ENCODE measurements at places on chromosomes 12 and 14.

DNA sequence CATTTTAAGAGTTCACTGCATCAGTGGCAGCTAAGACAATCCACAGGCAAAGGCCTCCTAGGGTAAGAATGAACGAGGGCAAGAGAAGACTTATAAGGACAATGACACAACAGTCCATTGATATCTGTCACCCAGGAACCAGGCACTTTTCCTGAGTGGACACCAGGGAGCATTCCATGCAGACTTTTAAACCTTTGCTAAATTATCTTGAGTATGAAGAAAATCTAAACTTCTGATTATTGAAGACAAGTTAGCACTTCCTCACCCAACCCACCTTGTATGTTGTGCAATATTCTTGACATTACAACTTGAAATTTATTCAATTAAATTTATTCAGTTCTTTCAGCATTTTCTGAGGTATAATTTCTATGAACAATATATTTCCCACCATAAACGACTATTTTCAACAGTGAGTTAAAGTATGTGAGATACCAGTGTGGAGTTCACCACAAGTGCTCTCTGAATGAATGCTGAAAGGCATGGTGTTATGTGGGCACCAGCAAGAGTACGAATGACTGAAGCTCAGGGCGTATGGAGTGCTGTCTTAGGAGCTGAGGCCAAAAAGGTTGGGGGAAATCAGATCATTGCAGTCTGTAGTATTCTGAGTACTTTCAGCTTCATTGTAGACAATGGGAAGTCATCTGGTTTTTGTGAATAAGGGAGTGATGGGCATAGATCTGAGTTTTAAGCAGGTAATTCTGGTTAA, 124.3 kb upstream of the LMNTD1 start:
- DNase-seq: no peak

- DNase-seq: peak; percentile 7
Observed at GRCh38 chr12:7667125-7667524, 1.4 kb upstream of the APOBEC1 start.

GRCh38 chr14:56686416-56686815, 106.8 kb downstream of the TMEM260 start:
- DNase-seq: peak; percentile 67

- DNase-seq: no peak
Observed at GRCh38 chr12:68157380-68157779, 2.2 kb downstream of the IFNG start.

DNA sequence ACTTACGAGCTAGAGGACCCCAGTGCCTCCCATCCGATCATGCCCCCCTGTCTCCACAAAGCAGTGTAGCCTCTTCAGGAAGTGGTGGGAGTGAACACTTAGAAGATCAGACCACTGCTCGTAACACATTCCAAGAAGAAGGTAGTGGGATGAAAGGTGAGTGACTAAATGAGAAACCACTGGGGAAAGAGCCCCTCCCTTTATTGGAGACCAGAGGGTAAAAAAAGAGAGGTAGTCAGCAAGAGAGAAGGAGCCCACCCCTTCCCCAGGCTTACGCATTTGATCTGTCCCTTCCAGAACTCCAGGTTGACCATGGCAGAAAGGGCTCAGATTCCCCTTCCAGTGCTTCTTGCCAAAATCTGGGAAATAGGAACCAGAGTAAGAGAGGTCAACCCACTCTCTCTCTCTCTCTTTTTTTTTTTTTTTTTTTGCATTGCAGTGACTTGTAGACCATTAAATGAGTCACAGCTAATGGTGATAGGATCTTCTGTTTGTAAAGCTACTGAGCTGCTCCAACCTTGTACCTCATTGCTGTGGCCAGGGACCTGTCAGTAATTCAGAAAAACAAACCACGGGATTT, 165.4 kb downstream of the GCH1 start:
- no peak for DNase-seq

DNA sequence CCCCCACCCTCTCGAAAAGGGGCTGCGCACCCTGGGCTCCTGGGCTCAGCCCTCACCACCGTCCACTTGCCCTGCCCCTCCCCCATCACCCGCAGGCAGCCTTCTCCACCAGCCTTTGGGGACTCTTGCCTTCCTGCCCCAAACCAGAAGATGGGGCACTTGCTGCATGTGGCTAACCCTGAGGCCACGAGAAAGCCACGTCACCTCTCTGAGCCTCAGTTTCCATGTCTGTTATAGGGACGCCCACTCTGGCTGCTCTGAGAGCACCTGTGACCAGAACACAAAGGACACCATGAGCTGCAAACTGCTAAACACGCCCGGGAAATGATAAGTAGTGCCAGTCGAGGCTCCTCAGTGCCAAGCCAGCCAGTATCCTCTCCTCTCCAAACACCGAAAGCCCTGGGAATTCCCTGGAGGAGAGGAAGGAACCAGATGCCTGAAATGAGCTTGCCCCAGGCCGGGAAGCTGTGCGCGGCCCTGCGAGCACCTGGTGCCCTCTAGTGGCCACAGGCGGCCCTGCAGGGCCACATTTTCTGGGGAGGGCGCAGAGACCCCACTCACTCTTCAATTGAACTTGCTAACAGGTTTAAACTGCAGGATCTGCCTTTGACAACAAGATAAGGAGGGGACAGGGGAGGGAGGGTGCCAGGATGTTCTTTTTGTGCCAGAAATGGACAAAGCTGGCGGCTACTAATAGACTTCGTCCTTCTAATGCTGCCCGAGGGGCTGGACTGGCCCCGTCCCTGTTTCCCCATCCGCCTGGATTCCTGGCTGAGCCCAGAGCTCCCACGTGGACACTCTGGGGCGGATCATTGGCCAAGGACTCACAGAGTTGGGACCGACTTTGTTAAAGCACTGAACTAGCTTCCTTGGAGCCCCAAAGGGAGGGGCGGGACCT, 10.2 kb upstream of the SERPINA9 start:
- DNase-seq: peak; percentile 50

- DNase-seq: no peak
Observed at GRCh38 chr14:102873131-102873530, 49.3 kb upstream of the AMN start.

DNA sequence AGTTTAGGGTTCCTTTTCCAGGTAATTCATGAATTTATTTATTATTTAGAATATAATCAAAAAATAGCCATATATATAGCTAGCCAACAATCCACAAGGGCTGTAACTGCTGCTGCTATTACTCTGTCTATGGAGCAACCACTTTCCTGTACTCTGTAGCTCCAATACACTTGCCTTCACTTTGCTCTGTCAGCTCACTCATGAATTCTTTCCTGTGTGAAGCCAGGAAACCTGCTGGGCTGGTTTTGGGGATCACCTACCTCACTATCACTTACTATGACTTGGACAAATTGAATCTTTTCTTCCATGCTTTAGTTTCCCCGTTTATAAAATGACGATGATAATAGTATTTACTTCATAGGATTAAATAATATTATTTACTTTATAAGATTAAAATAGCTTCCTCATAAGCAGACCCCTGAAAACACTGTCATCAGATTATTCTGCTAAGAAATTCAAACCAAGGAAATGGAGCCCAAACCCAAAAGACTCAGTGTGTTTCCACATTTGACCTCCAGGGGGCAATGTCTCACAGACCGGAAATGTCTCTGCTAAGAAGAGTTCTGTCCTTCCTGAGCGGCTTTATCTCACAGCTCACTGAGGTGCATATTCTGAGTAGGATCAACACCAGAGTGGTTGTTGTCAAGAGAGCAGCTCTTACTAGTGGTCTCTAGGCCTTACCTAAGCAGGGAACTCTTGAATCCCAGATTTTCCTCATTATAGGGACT, 457.1 kb downstream of the DAD1 start:
- DNase-seq: peak; percentile 8

DNA sequence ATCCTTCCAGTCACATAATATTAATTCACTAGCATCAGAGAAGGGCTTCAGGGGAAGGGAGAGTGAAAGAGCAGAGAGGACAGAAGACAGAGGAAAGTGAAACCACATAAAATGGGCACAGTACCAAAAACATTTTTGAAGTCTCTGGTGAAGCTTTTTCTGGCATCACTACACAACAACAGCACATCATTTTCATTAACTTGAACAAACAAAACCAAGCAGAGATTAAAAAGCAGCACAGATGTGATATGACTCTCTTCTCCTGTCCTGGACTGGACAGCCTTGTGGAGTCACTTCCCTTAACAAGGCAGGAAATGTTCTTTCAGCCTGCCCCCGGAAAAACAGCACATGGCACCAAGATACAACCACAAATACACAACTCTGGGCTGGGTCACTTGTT, 112.0 kb downstream of the TSPAN8 start:
- DNase-seq: peak; percentile 25

- DNase-seq: no peak
Observed at GRCh38 chr12:54390668-54391551, 6.4 kb upstream of the ZNF385A start.

DNA sequence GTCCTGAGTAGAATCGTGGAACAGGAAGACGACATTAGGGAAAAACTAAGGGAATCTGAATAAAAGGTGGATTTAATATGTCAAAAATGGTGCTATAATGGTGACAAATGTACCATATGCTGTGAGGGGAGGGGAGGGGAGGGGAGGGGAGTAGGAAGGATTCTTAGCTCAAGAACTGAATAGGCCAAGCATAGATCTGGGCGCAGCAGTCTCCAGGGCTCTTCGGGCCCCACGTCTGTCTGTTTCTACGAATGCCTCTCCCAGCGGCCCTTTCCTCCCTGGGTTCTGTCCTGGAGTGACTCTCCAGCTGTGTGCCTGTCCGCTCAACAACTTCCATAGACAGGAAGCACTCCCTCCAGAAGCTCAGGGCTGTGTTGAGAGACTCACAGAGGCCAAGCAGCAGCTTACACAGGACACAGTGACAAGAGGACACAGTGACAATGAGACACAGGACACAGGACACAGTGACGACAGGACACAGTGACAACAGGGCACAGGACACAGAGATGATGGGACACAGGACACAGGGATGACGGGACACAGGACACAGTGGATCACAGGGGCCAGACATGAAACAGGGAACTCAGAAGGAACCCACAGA, 42.4 kb upstream of the PPP2R5C start:
- no peak for DNase-seq

- no peak for DNase-seq
Observed at GRCh38 chr14:55028066-55028465, 1.0 kb downstream of the SOCS4 start.

DNA sequence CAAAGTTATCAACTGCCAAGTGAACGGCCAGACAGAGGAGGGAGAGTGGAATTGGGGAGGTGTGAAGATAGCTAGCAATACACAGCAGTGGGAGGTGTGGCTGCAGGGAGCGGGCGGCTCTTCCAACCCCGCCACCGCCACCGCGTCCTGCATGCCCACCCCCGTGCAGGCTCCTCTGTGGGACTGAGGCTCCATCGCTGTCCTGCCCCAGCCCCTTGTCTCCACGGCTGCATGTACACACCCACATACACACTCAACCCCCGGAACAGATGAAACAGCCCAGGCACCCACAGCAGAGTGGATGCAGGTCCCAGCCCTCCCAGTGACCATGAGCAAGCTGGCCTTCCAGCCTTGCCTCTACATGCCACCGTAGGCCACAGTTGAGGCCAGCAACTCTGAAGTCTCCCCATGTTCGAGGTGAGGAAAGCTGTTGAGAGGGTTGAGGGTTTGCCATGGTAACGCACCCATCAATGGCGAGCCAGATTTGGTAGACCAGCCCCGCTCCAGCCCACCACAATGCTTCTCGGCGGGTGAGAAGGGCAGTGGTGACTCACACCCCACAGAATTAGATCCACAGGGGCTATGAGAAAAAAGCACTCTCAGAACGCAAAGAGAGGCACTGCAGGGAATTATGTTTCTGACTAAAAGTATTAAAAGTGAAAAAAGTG, 39.3 kb downstream of the PITPNM2 start:
- peak; percentile 21 for DNase-seq

- no peak for DNase-seq
Observed at GRCh38 chr14:21149641-21150367, 6.1 kb downstream of the OR5AU1 start.

DNA sequence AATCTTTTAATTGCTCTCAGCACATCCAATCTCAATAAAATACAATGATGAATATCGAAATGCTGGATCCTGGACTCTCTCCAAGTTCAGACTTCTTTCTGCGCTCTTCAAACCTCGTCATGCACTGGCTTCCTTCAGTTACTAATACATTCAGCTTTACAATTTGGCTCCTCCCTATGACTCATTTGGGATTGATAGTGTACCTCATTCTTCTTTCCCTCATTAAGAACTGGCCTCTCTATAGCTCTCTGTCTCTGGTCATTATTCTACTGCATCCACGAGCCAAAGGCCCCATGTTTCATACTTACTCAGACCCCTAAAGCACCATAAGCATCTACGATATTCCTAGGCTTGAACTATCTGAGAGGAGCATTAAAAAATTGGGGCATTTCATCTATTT, 4.9 kb downstream of the TSPAN8 start:
- DNase-seq: no peak

- DNase-seq: no peak
Observed at GRCh38 chr12:79546466-79547043, 144.2 kb downstream of the PAWR start.

DNA sequence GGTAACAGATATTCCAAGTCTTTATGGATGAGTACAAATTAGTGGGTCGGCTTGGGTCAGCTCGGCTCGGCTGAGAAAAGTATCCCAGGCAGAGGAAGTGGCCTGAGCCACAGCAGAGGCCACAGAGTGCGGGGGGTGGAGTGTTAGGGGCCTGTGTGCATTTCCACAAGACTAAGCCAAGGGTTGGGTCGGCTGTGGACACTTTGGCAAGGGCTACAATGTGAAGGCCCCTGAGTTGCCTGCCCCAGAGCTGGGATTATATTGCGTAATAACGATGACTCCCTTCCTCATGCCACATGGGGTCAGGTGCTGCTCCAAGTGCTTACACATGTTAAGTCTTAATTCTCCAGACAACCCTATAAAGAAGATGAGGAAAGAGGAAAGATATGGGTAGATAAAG, 11.4 kb downstream of the EVL start:
- DNase-seq: no peak

DNA sequence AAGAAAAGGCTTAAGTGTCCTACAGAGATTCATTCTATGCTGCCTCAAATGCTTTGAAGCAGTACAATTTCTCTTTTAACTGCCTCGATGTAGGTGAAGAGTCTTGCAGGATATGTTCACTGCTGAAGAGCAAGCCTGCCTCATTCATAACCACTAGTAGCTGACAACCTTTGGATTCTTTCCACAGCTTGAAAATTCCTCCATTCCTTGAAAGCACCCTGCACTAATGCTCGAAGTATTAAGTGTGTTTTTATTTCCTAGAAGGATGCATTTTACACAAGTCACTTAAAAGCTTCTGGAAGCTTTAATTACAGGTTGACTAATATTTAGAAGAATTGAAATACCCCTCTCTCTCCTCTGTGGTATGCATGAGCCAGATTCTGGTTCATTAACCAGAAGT, 429.4 kb downstream of the DIO2 start:
- DNase-seq: no peak

DNA sequence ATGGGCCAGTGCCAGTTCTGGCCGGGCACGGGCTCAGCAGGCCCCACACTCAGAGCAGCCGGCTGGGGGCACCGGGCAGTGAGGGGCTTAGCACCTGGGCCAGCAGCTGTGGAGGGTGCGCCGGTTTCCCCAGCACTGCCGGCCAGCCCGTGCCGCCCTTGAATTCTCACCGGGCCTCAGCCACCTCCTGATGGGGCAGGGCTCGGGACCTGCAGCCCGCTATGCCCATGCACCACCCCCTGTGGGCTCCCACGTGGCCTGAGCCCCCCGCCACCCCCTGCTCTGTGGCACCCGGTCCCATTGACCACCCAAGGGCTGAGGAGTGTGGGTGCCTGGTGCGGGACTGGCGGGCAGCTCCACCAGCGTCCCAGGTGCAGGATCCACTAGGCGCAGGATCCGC, 15.4 kb upstream of the GTF2A1 start:
- no peak for DNase-seq

- no peak for DNase-seq
Observed at GRCh38 chr14:55977392-55978150, 140.6 kb upstream of the PELI2 start.
